Progenitor cell of endocrine pancreas (in vitro differentiated cells): ENCODE measurements at places on chromosomes 16 and 17.

DNA sequence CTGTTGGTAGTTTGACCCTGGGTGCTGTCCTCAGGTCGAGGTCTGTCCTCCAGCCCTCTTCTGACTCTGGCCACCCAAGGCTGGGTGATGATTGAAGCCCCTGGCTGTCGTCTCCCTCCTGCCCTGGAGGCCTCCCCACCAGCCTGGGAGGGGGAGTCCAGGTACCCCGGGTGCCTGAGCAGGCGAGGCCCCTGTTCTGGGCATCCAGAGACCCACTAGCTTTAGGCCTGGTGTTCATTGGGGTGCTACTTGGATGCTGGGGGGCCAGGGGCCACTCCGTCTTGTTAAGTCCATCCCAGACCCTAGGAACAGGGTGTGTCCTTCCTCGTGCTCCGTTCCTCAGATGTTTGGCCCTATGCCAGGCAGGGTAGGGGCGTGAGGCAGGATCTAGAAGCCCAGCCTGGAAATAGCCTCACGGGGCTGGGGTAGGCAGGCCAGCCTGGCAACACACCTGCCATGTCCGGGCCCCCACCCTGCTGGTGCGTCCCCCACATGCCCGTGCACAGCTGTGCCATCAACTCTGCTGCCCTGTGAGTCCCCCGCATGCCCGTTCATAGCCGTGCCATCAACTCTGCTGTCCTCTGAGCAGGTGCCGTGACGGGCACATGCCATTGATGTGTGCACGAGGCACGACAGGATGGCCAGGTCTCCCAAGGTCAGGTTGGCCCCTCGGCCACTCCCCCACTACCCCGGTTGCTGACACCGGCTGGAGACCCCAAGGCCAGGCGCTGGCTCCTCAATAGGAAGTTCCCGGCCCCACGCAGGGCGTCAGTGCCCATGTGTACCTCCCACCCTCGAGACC, 36.9 kb downstream of the GINS2 start:
- no peak for DNase-seq

- DNase-seq: no peak
These were observed 60.9 kb upstream of the TNRC6A start for GRCh38 chr16:24668481-24669061.

DNA sequence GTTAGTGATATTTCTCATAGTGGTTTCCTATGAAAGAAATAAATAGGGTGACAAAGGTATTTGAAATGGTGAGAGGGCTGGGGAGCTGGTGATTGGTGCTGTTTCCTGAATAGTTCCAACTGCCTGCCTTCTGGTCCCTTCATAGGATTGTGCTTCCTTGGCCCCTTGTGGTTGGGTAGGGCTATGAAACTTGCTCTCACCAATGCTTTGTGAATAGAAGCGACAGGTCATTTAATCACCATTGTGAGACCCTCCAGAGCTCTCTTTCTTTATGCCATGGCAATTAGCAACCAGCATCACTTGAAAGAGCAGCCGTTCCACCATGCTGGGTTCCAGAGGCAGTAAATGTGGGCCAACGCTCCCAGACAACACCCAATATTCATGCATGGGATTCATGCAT, 23.7 kb upstream of the WWOX start:
- no peak for DNase-seq

- DNase-seq: no peak
These were observed 37.6 kb downstream of the OR3A1 start for GRCh38 chr17:3260600-3260999.

DNA sequence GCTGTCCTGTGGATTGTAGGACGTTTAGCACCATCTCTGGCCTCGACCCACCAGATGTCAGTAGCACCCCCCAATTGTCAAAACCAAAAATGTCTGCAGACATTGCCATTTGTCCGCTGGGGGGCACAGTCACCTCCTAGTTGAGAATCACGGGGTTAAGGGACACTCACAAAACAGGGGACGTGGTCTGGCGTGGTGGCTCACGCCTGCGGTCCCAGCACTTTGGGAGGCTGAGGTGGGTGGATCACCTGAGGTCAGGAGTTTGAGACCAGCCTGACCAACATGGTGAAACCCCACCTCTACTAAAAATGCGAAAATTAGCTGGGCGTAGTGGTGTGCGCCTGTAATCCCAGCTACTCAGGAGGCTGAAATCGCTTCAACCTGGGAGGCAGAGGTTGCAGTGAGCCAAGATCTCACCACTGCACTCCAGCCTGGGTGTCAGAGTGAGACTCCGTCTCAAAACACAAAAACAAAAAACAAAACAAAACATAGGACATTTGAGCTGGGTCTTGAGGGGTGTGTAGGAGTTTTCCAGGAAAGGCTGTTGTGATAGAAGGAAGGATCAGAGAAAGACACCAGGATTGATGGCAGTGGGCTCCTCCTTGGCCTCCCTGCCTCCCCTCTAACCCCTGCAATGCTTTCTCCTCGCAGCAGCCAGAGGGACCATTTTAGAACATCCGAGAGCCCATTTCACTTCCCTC, 171.8 kb upstream of the GSE1 start:
- DNase-seq: no peak
